ENCODE measurements at places on chromosomes 3 and 15.

- DNase-seq = no peak
Measured at GRCh38 chr3:47394140-47394870, 13.5 kb downstream of the PTPN23 start.

- no peak for DNase-seq
Measured at GRCh38 chr3:197495059-197495455, 60.7 kb downstream of the BDH1 start.

DNA sequence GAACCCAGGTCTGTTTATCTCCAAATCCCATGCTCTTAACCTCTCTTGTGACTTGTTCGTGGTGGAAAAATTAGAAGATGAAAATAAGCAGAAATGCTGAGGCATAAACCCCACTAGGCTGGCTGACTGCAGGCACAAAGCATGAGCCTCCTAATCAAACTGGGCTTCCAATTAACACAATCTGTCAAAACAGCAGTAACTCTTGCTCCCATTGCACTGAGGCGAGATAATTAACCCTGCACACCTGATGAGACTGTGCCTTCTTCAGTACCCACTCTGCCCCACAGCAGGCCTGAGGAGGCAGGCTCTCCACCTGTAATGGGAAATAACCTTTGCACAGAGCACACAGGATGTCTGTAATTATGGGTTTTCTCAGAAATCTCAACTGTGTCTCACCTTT, 284.4 kb upstream of the WNT5A start:
- no peak for DNase-seq

DNA sequence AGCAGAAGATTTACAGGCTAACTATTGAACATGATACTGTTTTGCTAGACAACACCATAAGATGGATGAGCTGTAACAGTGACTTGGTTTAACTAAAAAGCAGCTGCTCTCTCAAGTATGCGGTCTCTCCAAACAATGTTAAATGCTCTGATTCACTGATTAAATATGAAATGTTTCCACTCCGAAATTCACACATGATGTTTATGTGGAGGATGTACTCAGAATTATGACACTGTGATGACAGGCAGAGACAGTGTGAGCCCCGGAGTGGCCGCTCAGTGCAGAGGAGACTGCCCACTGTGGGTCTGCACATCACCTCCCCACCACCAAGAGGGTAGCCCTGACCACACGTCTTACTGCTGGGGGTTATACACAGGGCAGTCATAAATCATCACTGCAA, 83.9 kb upstream of the MEX3B start:
- no peak for DNase-seq
